ENCODE measurements at places on chromosomes 6 and 20.

- DNase-seq, result no peak
Observed at GRCh38 chr6:51953246-51953645, 134.2 kb downstream of the PKHD1 start.

GRCh38 chr20:51514249-51514648, 28.3 kb downstream of the NFATC2 start:
- DNase-seq, result no peak

DNA sequence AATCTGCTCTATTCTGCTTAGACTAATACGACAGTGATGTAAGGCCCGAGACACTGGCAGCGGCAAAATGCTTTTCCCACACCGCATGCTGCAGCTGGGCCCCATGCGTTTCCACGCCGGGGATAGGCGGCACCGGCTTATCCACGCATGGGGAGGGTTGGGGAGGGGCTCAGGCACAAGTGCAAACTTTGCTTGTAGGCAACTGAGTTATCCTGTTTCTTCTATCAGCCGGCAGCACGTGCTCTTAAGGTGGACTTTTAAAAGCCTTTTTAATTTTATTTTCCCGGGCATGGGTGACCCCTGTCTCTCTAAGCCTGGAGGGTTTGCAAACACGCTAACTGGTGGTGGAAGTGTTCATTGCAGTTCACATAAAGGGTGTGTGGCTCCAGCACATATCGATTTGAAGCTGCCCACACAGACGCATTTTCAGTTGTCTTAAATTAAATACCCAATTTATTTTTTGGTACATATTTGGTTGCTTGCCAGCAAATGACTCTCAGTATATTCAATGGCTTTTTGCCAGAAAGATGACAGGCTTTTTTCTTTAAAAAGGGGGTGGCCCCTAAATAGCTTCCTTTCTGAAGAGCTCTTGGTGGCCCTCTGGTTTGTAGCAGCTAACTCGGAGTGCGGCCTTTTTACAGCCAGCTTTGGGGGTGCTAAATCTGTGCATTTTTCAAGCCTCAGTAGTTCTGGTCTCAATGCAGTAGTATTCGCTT, 561.8 kb upstream of the AGPAT4 start:
- no peak for DNase-seq

GRCh38 chr6:128509709-128510108, 10.7 kb downstream of the PTPRK start:
- no peak for DNase-seq

- no peak for DNase-seq
Observed at GRCh38 chr20:33130568-33131061, 37.3 kb upstream of the BPIFA2 start.

DNA sequence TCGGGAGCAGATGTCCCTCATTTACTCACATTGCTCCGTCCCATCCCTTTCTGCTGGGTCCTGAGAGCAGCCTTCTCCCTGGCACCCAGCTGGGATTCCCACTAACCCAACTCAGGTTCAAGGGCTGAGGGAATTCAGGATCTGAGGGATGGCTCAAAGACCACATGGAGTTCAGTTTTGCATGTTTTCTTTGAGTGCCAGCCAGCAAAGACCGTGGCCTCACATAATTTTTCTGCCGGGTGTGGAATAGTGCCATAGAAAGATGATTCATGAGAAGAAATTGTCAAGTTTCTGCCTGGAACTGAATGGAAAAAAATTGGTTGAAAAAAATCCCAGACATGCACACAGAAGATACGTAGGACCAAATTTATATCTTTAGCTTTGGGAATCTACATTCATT, 168.6 kb downstream of the CD83 start:
- DNase-seq, result no peak

DNA sequence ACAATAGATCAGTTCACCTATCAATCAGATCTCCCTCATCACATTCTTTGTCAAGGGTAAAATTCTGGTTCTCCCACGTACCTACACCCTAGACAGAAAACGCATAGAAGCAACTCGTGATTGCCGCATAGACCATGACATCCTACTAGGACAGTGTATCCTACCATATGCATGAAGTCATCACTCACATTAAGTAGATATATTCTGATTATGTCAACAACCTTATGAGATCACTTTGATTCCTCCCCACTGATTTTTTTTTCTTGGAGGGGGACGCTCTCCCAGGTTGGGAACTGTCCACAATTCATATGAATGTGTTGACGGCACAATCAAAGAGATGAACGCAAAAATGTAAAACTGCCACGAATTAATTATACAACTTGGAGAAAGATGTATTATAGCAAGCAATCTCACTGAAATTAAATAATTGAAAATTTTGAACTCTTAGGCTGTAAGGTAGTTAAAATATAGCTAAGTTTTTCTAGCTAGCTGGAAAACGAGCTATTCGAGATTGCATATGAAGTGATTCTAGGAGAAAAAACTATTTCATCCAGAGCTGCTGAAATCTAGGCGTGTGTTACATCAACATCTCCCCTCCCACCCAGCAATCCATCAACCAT, 82.5 kb upstream of the CCDC28A start:
- no peak for DNase-seq

GRCh38 chr6:136751522-136751956, 40.7 kb downstream of the MAP3K5 start:
- DNase-seq, result no peak

DNA sequence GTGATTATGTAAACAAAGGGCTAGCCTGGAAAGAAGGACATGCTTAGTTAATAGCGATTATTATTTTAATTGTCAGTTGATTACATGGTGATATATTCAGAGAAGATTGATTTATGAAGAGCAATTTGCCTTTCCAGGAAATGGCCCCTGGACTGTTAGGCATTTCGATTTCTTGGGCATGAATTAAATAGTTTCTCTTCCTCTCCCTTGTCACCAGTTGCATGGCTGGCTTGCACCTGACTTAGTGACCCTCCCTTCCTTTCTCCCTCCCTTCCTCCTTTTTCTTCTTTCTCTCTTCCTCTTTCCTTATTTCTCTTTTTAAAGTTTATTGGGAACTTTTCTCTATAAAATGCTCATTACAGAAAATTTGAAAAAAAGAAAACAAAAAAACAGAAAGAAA, 235.4 kb downstream of the CDC5L start:
- no peak for DNase-seq

GRCh38 chr6:131628726-131629125, 684 bp upstream of the MED23 start:
- no peak for DNase-seq

DNA sequence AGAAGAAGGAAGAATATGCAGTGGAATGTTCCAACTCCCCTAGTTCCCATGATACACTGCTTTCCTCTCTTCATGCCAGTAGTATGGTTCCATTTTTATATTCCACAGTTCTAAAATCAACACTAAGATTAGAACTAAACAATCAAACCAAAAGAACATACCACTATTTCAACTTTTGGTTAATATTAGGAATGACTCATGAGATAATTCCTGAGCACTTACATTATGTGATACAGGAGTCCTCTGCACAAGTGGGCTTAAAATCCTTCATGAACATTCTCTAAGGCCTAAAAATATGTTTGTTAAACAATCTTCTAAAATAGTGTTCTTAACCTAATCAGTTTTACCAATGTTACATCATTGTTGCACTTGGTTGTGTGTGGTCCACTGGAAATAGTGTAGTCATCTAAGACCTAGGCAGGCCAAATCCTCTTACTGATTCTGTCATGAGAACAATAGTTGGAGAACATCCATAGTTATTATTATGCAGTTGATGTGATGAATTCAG, 30.3 kb upstream of the RCAN2 start:
- no peak for DNase-seq

- no peak for DNase-seq
Observed at GRCh38 chr6:128885381-128885780, 2.4 kb downstream of the LAMA2 start.

GRCh38 chr6:169886631-169887227, 135.3 kb downstream of the ERMARD start:
- no peak for DNase-seq

DNA sequence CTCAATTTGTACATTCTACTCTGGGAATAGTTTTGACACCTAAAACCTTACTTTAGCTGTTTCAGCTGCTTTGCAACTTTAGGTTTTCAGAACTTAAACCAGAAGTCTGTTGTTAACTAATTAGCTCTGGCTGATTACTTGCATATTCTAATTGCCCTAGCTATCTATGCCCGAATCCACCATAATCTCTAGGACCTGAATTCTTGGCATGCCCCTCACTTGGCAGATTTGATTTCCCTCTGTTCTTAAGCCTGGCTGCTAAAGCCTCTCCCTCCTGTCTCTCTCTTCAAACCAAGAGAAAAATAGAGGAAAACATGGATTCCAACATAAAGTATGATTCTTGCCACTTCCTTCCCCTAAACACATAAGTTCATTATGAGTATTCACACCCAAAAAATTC, 35.0 kb upstream of the LIN28B start:
- DNase-seq, result no peak

DNA sequence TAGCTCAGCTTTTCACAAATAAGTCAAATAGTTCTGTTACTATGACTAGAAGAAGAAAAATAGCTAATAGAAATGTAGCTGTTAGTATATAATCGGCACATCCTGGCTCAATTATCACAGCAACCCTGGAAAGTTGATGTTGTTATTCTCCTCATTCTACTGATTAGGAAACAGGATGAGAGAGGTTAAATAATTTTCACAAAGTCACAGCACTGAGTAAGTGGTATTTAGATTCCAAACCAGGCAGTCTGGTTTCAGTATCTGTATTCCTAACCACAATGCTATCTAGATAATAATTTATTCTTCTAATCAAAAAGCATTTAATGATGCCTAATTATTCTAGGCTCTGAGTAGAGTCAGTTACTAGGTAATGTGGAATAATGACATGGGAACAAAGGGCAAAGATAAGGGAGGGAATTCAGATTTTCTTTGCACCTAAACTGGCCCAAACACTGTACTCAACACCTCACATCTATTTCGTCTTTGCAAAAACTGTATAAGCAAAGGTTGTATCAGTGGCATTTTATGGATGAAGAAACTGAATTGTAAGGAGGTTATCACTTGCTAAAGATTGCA, 51.3 kb downstream of the PDE7B start:
- no peak for DNase-seq

- DNase-seq, result no peak
Observed at GRCh38 chr20:38840894-38841470, 35.5 kb downstream of the PPP1R16B start.

DNA sequence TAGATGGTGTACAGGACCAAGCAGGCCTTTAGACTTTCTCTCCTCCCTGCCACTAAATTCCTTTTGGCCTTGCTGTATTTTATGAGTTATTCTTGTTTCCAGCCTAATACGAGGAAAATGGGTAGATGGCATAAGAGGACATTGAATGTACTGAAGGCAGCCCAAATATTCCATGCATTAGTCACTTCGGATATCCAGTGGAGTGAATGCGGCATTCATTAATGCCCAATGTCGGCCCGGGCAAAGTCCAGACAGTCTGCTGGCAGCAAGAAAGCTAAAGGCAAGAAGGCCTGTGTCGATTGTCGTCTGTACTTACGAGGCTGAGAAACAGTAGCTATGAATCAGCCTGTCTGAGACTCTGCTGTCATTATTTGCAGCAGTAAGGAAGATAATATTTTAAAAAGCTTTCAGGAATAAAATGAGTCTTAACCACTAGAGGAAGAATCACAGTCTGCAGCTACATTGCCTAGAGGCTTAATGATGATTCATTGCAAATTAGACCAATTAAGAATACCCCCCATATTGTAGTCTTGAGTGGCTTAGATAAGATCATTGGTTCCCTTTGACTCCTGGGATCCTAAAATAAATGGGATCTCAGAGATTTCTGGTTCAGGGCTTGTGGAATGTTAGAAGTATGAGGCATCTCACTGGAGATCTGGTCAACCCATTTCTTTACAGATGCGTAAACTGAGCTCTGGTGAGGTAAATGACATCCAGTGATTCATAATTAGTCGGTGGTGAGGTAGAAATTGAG, 534.1 kb upstream of the JAG1 start:
- DNase-seq, result no peak

GRCh38 chr6:42661540-42662153, 60.8 kb downstream of the PRPH2 start:
- DNase-seq, result peak; percentile 44

- no peak for DNase-seq
Observed at GRCh38 chr6:107647439-107647948, 157.6 kb downstream of the SOBP start.

DNA sequence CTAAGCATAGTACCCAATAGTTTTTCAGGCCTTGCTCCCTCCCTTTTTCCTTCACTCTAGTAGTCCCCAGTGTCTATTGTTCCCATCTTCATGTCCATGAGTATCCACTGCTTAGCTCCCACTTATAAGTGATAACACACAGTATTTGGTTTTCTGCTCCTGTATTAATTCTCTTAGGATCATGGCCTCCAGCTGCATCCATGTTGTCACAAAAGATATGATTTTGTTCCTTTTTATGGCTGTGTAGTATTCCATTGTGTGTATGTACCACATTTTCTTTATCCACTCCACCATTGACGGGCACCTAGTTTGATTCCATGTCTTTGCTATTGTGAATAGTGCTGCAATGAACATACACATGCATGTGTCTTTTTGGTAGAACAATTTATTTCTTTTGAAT, 102.9 kb downstream of the FAXC start:
- no peak for DNase-seq

GRCh38 chr20:9490631-9491030, 23.8 kb upstream of the LAMP5 start:
- DNase-seq, result no peak

DNA sequence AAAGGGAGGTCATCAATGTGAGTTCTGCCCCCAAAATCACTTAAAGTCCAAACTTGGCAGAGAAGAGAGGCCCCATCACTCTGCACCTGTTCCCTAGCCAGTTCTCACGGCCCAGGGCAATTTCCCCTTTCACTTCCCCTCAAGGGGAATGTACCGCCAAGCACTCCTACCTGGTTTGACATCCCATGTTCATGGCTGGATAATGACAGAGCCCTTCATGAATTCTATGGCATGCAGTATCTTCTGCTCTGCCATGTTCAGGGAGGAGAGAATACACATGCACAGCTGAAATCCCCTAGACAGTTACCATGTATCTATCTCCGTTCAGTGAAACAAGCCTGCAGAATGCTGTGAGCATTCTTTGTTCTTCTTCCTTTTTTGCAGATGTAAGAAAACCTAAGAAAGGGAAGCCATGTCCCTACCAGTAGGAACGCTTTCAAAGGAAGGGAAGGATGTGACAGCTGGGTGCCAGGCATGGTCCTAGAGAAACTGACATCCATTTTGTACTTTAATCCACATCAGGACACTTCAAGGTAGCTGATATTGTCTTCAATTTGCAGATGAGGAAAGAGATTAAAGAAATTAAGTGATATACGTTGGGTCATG, 79.8 kb upstream of the ARID1B start:
- no peak for DNase-seq

GRCh38 chr6:160882006-160882405, 109.6 kb upstream of the MAP3K4 start:
- no peak for DNase-seq

GRCh38 chr20:58003525-58003924, 224.9 kb downstream of the ANKRD60 start:
- DNase-seq, result no peak
